Stimulated activated CD4-positive, alpha-beta T cell treated with anti-CD3 and anti-CD28 coated beads, Interleukin-12 subunit alpha, Interleukin-12 subunit beta, amount 100 ng/mL, for 24 hours (primary cell): ENCODE measurements at places on chromosomes 2 and 18.

DNA sequence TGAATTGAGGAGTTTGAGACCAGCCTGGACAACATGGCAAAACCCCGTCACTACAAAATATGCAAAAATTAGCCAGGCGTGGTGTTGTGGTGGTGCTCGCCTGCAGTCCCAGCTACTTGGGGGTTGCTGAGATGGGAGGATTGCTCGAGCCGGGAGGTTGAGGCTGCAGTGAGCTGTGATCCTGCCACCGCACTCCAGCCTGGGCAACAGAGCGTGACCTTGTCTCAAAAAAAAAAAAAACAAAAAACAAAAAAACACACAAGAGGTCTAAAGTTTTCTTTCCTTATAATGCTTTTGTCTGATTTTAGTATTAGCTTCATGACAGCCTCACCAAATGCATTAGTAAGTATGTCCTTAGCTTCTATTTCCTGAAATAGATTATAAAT, 43.1 kb downstream of the VPS54 start:
- DNase-seq: no peak

GRCh38 chr2:19649142-19649541, 252.6 kb downstream of the TTC32 start:
- no peak for DNase-seq

DNA sequence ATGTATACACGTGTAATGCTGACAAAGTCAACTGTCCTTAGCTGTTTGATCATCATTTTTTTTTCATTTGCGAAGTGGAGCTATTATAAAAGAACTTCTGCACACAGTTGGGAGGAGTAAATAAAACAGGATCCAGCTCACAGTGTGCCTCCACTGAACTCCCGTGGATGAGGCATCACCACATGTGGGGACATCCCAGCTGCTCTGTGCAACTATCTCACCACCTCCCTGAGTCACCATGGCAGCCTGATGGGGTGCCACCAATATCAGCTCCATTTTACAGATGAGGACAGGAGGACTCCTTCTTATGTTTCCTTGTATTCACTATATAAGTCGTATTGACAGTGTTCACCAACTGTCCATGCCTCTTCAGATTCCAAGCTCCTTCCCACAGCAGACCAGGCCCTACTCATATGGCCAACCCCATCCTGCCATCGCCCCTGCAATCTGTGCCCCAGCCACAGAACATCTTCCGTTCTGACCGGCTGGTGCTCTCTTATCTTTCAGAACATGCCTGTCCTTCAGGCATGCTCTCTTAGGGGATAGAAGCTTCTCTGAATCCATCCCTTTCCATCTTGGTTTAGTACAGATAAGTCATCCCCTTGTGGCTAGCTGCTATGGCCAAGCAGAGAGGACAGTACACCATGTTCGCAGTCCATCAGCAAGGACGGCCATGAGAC, 288.1 kb downstream of the RNF144A start:
- no peak for DNase-seq

GRCh38 chr2:191202209-191202721, 42.9 kb upstream of the MYO1B start:
- no peak for DNase-seq

DNA sequence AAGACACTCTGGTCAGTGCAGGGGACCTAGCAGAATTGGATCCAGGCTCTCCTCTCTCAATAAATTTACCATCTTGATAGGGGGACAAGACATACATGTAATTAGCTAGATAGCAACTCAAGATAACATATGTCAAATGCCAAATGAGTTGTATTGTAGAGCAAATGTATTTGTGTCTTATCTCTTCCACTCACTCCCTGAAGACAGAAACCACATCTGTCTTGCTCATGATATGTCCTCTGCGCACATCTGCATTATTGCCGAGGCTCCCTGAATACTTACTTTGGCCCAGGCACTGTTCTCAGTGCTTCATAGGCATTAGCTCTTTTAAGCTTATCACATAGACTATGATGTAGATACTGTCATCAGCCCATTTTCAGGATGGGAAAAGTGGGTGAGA, 122.9 kb upstream of the GATA6 start:
- DNase-seq: no peak

DNA sequence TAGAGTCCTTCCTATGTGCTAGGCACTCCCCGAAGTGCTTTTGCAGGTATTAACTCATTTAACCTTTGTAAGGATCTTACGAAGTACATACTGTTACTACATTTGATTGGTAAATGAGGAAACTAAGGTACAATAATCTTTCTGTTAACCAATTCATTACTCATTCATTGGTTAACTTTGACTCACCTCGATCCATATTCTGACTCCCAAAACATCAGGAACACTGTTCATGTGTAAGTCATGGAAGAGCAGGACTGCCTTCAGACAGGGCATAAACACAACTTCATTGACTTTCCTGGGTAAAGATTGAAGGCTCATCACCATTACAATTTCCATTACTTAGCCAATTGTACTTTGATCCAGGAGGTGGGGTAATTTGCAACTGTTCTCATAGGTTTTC, 40.6 kb downstream of the NAPG start:
- no peak for DNase-seq

- no peak for DNase-seq
Measured at GRCh38 chr2:204539019-204539385, 6.3 kb upstream of the PARD3B start.

- no peak for DNase-seq
Measured at GRCh38 chr2:106147159-106147558, 46.9 kb downstream of the UXS1 start.

GRCh38 chr2:26978061-26978596, 7.7 kb downstream of the MAPRE3 start:
- no peak for DNase-seq

DNA sequence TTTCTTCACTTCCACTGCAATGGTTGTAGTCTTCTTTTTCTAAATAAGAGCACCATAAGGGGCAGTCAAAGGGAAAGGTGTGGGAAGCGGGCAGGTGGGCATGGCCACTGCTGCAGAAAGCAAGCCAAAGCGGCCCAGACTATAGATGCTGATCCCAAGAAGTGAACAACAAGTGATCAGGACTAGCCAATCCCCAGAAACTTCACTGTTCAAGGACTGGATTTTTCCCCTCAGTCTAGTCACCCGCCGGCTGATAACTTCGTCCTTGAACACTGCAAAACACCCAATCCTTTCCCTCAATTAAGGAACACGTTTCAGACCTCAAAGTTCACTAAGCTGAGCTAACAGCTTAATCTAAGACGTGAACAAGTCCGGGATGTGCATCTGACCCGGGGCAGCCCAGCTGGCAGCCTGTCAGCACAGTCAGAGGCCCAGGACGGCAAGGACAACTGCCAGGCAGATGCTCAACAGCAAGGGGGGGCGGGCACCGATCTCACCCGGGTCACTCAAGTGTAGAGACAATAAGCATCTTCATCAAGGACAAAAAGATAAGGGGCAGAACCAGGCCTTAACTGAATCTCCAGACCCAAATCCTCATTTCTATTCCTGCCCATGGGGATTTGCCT, 59.8 kb downstream of the HDLBP start:
- no peak for DNase-seq

DNA sequence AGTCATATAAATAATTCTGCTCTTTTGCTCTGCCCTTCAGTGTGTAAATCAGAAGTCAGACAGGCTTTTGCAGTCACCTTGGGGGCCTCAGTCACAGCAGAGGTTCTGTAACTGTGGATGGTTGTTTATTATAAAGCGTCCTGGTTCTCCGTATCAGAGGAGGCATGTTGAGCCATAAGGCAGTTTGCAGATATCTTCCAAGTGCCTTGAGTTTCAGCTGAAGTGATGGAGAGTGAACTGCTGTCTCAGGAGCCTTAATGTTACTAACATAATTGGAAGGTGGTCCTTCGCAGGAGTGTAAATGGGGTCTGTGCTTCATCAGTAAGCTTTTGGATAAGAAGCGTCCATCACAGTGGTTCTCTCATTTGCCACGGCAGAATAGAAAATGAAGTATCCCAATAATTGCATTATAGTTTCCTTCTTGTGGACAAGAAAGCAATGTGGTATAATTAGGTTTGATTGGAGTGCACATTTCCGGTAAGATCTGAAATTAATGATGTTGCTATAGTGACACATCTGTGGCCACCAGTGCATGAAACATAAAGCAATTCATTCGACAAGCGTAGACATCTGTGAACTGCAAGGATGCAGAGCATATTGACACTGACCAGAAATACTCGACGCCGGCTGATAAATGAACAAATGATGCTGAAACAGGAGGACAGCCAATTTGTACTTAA, 112.5 kb upstream of the NFATC1 start:
- DNase-seq: no peak
